ENCODE measurements at places on chromosomes 4 and X. TPM values are rescaled to one million over a fixed set of nuclear protein-coding genes. Genes with fewer than 3 reads are reported as not detected.

GRCh38 chr4:15756361-15756861, 21.7 kb upstream of the CD38 start:
- DNase-seq = no peak

GRCh38 chrX:47587091-47587891, 5.1 kb downstream of the TIMP1 start:
- DNase-seq = no peak

DNA sequence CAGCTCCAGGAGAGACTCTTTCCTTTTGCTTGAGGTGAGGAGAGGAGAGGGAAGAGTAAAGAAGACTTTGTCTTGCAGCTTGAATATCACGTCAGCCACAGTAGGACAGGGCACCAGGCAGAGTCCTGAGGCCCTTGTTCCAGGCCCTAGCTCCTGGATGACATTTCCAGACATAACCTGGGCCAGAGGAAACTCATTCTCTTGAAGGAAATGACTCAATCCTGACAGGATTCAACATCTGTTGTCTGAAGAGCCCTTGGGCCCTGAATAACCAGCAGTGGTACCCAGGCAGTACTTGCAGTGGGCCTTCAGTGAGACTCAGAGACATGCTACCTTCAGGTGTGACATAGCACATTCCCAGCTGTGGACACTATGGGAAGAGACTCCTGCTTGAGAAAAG, 62.8 kb downstream of the FGF16 start:
- DNase-seq = no peak

- DNase-seq = no peak
Observed at GRCh38 chr4:19698961-19699360, 552.7 kb upstream of the SLIT2 start.

GRCh38 chrX:148649145-148649795, 148.9 kb downstream of the AFF2 start:
- DNase-seq = no peak

GRCh38 chr4:10753336-10753735, 68.8 kb upstream of the CLNK start:
- no peak for DNase-seq

- no peak for DNase-seq
Observed at GRCh38 chrX:83508006-83508405, at the start of gene POU3F4. TSS of gene POU3F4 (plus strand) at chrX:83508290. CDS start at chrX:83508325, 35 bp downstream.

PDCL2 gene
- not detected for total RNA-seq

TMPRSS11A gene
- total RNA-seq = not detected

TGIF2LX gene
- not detected for total RNA-seq
